NCI-H446 treated with DMSO at 0.1 percent for 48 hours (cell line): ENCODE measurements at places on chromosomes 7 and 10.

DNA sequence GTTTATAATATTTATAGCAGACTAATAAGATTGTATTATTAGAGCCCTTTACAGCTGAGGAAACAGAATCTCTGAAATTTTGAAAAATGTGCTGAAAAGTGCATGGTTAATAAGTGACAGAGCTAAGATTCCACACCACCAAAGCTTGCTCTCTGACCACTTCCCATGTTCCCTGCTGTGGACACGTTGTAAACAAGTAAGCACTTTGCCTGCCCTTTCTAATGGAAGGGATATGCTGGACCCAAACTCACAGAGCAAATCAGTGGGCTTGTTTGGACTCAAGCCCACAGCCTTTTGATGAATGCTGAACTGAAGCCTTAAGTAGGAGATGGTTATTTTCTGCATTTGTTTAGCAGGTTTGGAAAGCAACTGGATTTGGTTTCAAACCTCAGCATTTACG lies 214.0 kb upstream of the TMEM72 start:
- DNase-seq, result no peak

DNA sequence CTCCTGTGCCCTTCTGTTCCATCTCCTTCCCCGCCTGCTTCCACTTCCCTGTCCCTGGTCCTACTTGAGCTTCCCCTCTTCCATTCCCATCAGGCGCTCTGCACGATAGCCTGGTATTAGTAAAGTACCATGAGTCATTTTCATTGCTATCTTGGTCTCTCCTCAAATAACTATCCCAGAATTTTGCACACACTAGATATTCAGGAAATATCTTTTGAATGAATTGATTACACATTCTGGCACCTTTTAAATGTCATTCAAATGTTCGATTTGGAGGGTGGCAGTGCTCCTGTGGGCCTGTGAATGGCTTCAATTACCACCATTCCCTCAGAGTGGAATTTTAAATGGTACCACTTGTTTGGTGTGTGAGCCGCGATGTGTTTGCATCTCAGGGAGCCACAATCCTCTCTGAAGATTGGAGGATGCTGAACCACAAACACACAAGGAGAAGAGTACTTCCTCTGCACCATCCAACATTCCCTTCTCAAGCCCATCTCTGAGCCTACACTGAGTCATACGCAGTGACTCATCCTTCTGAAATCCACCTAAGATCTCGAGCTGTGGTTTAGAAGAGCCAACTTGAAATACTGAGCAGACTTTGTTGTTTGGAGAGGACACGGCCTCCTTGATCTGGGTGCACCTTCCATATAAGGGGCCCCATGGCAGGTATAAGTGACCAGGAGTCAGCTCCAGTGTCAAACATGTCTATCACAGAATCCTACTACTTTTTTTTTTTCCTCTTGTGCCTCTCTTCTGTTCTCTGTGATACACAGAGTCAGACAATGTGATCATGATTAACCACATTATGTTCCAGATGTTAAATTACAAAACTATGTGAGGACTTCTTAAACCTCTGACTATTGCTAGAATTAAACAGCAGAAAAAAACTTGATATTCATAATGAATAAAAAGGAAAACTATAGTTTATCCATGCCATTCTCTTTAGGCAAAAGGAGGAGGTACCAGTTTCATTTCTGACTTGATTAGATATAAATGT lies 81.9 kb downstream of the BMPER start:
- peak; percentile 47 for DNase-seq

- no peak for DNase-seq
Observed at GRCh38 chr7:116963234-116963633, 9.9 kb downstream of the ST7 start.

DNA sequence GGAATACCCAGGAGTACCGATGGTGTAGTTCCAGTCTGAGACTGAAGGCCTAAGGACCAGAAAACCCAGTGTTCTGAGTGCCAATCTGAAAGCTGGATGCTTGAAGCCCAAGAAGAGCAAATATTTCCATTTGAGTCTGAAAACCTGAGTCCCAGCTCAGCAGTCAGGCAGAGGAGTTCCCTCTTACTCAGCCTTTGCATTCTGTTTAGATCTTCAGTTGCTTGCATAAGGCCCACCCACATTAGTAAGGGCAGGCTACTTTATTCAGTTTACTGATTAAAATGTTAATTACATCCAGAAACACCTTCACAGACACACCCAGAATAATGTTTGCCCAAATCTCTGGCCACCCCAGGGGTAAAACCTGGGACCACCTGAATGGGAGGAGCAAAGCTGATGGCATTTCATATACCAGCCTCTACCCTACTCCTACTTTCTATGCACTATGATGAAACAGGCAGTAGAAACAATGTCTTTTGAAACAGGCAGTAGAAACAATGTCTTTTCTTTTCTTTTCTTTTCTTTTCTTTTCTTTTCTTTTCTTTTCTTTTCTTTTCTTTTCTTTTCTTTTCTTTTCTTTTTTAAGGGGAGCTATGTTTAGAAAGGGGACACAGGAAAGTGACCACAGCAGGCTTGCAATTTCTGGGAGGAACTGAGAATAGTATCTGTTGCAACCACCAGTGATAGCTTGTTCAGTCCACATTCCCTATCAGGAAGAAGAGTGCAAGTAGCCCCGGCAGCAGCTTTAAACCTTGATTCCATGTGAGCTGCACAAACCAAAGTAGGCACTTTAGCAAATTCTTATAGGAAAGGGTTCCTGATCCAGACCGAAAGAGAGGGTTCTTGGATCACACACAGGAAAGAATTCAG lies 30.6 kb downstream of the FAM237B start:
- DNase-seq, result no peak

DNA sequence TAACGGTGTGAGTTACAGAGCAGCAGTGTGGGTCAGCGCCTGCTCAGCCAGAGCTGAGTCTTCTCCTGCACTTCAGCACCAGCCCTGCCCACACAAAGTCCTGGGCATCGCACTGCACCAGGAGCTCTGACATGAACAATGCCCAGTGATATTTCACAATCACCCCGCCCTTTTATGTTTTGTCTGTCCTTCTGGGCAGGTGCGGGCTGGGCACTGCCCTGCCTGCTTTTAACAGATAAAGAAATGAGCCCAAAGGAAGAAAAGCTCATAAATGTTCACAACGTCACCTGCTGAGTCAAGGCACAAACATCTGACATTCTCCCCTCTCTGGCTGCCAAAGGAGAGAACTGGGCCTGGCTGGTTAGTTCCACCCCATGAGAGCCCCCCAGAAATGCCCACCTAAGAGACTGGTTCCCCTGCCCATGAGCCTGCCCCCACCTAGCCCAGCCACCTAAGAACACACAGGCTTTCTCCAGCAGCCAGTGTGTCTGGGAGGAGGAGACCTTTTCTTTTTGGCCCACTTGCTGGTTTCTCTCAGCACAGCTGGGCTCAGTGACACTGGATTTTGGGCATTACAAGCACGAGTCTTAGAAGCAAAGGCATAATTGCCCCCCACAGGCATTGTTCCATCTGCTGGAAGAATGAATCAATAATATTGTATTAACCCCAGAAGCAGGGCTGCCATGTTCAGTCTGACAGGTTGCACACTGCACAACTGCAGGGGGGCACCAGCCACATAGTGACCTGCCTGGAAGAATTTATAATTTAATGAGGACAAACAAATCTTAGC lies 22.3 kb downstream of the CALML3 start:
- DNase-seq, result no peak

GRCh38 chr7:26182706-26183105 lies 17.8 kb downstream of the HNRNPA2B1 start:
- DNase-seq, result no peak

DNA sequence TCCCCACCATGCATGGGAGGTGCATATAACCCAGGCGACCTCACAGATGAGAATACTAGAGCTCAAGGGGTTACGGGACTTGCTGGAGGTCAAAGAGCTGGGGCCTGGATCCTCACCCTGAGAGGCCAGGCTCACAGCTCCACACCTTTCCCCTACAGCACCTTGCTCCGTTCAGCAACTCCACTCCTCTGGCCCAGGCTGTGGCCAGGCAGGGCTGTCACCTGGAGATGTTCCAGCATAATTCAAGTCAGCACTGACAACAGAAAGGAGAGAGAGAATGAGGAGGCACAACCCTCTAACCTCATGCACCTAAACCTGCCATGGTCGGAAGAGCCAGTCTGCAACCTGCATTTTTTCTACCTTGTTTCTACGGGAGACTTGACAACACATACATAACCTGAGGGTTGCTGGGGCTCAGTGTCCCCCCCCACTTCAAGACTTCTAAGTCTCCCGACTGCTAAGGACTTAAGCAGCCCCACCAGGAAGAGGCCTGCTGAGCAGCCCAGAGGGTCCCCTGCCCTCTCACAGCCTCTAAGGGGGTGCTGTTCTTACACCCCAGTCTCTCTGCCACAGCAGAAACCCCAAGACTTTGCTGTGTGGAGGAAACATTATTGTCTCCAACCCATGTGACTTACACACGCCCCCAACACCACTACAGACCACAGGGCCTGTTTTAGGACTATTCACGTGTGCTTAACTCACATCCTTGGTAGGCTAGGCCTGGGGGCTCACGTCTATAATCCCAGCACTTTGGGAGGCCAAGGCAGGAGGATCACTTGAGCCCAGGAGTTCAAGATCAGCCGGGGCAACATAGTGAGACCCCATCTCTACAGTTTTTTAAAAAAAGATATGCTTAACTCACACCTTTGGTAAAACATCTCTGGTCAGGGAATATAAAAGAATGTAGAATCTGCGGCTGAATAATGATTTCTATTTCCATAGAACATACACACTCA lies 175.6 kb downstream of the FAM107B start:
- DNase-seq, result no peak

- DNase-seq, result no peak
Observed at GRCh38 chr7:15096853-15097252, 194.3 kb upstream of the DGKB start.

- DNase-seq, result no peak
Observed at GRCh38 chr10:84238909-84239308, 2.4 kb downstream of the LRIT1 start.

- DNase-seq, result no peak
Observed at GRCh38 chr10:89518876-89519842, 16.2 kb downstream of the SLC16A12 start.

DNA sequence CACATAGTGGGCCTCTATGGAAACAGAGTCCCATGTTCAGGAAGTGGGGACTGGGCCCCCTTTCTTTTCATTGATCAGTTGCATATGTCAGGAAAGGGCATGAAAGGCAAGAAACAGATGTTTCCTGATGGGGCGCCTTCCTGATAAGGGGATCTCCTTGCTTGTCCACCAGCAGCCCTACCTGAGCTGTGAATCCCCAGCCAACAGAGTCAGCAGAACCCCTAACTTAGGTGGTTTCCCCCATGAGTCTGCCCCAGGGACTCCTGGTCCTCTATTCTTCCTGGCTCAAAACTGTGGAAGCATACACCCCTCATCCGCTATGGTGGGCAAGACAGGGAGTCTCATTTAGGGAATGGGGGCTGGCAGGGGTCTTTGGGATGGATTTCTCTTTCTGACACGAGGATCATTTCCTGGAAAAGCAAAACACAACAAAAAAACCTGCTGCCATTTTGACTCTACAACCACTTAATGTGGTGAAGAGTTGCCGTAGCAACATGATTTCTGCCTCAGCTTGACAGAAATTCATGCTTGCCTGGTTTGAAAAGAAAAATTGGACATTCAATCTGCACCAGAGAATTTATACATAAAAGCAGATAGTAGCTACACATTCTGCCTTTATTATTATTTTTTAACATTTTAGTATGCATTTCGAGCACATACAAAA lies 119.8 kb downstream of the SPAG6 start:
- no peak for DNase-seq

DNA sequence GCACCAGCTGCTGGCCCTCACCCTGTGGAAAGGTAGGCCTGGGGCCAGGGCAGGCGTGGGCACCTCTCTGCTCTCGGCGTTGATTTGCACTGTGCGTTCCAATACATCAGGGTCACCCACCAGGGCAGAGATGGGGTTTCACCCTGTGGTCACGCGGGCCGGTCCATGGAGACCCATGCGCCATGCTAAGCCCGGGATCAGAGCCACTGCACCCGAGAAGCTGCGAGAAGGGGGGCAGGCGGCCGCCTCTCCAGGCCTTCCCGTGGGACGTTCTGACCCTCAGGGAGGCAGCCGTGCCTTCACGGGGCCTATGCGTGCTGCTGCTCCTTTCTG lies 11.1 kb downstream of the GET4 start:
- DNase-seq, result no peak

DNA sequence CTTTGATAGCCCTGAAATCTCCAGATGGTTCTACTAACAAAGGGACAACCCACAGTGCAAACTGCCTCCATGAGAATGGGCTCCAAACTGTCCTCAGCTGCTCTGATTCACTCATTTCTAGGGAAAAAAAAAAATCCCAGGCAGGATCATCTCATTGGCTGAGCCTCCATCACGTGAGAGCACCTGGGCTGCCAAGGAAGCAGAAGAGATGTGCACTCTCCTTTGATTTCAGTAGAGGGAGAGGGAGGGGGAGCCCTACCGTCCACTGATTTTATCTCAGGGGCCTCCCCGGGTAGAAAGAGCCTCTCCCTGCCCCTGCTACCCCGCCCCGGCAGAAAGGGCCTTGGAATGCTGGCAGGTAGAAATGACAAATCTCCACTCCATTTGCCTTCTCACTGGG lies 725.4 kb downstream of the PHTF2 start:
- no peak for DNase-seq

DNA sequence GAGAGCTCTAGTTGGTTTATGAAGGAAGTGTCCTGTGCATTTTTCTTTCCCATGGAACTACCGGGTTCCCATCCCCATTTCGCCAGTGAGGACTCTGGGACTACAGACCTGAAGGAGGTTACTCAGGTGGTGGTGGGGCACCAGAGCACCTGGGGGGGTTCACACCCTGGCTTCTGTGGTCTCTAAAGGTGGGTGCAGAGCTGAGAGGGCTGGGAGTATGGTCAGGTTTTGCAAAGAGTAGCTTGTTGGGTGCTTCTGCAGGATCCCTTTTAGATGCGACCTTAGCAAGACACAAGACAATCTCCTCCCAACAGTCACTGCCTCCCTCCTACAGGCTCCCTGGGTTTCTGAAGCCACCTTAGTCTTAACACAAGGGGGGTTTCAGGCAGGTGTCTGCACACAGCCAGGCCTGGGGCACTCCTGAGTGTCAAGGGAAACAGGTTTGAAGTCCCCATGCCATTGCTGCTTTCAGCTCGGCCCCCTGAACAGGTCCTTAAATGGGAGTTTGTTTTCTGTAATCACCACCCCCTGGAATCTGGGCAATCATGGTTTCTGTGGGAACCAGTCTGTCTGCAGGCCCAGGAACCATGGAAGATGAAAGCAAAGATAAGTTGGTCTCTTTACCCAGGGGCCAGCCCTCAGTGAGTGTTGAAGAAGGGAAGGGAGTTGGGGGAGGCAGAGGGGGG lies 9.9 kb upstream of the CXCL12 start:
- DNase-seq, result no peak

DNA sequence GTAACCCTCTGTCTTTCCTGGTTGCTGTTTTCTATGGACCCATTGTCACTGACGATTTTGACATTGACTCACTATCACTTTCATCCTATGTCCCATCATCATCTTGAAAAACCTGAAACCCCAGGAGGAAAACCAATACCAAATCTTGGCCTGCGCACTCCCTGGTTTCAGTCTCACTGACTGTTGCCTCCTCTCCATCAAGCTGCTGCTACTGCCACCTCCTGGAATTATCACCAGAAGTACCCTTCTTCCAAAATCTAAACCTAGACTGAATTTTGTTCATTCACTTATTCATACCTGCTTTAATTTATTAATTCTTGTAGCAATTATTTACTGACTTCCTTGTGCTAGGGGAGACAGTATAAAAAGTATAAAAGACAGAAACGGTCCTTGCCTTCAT lies 44.5 kb upstream of the ACBD5 start:
- no peak for DNase-seq

- no peak for DNase-seq
Observed at GRCh38 chr7:149248777-149249176, 9.3 kb downstream of the ZNF212 start.
